ENCODE measurements at places on chromosomes 1 and 21.

DNA sequence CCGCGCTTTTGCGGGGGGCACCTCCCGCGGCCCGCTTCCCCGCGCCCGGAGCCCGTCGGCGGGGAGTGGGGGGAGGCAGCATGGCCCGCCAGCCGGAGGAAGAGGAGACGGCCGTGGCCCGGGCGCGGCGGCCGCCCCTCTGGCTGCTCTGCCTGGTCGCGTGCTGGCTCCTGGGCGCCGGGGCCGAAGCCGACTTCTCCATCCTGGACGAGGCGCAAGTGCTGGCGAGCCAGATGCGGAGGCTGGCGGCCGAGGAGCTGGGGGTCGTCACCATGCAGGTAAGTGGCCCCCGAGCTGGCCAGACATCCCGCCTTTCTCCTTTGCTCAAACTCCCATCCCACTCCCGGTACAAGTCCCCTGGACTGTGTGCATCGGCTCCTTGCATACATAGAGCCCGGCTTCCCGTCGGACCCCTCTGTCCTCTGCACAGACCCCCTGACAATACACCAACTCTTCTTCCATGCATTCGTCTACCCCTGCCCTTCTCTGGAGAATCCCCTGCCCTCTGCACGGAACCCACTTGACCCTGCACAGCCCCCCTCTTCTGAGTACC, 812 bp downstream of the CACHD1 start:
- DNase-seq, result peak; percentile 30

- DNase-seq, result peak; percentile 85
Observed at GRCh38 chr1:113109908-113110554, 37.0 kb downstream of the LRIG2 start.

- DNase-seq, result peak; percentile 96
Observed at GRCh38 chr1:186535388-186536133, 74.6 kb upstream of the PDC start.

DNA sequence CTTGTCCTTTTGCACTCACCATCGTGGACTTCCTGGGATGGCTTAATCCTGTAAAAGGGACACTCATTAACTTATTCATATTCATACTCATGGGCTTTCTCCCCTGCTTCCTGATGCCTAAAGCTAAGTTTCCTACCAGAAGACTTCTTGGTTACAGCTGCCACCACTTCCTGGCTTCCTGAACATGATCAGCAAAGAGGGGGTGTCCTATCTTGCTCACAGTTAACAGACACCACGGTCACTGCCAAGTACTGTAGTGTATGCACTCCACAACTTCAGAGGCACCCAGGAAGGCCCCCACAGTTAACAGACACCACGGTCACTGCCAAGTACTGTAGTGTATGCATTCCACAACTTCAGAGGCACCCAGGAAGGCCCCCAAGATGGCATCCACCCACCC, 177.8 kb downstream of the SIPA1L2 start:
- DNase-seq, result no peak

DNA sequence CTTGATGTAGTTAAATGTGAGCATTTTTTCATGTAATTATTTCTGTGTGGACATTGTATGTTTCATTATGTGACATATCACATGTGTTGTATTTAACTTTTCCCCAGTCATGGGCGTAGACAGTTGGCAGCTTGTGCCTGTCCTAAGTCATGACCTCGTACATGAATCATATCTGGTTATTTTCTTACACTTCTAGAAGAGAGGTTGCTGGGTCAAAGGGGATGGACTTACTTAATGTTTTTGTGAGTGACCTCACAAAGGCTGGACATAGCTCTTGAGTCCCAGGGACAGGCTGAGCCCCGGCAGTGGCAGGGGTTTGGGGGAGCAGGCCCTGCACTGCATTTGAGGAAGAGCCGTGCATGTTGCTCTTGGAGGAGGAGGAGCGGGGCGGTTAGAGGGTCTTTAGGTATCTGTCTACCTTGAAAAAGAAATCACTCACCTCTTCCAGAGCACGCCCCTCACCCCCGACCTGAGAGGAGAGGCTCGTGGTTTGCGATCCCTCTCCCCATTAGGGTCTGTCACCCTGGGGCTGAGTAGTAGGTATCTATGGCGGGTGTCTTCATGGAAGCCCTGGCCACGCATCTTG, 16.4 kb downstream of the IFNGR2 start:
- DNase-seq, result peak; percentile 89

DNA sequence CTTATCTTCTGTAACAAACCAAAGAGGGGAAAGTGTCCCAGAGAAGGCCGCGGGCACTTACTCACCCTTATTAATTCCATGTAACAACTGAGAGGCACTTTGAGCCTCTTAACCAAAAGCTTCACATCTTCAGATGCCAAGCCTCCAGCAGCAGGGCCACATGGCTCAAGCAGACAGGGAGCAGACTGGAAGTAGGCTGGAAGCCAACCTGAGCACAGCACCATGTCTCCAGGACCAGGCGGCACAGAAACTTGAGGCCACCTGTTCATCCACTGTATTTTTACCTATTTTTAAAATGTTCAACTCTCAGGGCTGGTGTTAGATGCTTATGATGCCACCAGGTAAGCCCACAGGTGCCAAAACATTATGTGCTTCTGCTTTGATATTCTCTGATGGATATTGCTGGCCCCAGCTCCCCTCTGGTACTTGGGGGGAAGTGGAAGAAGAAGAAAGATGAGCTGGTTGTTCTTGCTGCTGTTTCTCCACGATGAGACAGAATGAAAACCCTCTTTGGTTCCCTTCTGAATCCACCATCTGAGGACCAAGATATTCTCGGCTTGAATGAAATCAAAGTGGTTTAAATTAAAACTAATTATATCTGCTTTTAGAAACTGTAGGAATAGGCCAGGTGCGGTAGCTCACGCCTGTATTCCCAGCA, 30.6 kb upstream of the SDE2 start:
- DNase-seq, result no peak

- DNase-seq, result no peak
Observed at GRCh38 chr1:152328801-152329391, 3.9 kb upstream of the FLG start.

GRCh38 chr1:165174491-165174890, 182.0 kb downstream of the LMX1A start:
- DNase-seq, result no peak

DNA sequence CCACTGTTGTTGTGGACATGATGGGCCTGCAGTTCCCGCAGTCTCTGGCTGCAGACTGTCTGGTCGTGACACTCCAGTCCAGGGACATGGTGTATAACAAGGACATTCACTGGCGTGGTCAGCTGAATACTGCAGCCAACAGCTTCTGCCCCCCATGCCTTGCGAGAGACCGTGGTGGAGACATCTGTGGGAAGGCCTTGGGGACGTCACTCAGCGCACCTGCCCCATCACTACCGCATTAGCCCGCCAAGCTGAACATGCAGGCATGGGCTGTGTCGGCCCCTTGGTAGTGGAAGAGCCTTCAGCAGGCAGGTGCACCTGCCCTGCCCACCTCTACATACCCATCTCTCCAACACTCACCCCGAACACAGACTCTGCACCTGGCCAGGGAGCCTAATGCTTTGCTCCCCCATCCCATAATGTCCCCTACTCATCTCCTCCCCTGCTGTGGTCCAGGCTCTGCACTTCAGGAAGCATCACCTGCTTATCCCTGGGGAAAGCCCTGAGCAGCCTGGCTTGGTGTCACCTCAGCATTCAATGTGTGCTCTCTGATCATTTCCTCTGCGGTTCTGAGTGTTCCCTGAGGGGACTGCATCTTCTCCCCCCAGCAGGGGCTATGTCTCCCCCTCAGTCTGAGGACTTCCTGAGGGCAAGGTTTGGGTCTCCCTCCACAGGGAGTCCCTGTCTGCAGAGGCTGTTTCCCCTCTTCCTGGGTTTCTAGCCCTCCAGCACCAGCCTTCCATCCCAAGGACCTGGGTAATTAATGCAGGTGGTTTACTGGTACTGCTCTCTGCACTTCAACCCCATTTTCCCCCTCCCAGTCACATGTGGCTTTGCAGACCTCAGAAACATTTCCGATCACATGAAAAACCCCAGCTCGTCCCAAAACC, 3.2 kb downstream of the PGLYRP4 start:
- no peak for DNase-seq

DNA sequence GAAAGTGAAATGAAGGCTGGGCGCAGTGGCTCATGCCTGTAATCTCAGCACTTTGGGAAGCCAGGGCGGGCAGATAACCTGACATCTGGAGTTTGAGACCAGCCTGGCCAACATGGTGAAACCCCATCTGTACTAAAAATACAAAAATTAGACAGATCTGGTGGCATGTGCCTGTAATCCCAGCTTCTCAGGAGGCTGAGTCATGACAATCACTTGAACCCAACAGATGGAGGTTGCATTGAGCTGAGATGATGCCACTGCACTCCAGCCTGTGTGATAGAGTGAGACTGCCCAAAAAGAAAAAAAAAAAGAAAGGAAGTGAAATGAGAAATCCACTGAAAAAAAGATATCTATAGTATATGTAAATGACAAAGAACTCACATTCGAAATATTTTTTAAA, 439.9 kb downstream of the DISC1 start:
- no peak for DNase-seq

GRCh38 chr1:94542088-94542870, 720 bp upstream of the F3 start:
- peak; percentile 75 for DNase-seq

GRCh38 chr1:165444897-165445370, at the start of gene RXRG:
Gene RXRG, minus strand, starts transcription at chr1:165445126. Its CDS starts 233 bp downstream, at chr1:165444893.
- no peak for DNase-seq

- DNase-seq, result peak; percentile 52
Observed at GRCh38 chr1:65762081-65762862, 30.4 kb upstream of the PDE4B start.

DNA sequence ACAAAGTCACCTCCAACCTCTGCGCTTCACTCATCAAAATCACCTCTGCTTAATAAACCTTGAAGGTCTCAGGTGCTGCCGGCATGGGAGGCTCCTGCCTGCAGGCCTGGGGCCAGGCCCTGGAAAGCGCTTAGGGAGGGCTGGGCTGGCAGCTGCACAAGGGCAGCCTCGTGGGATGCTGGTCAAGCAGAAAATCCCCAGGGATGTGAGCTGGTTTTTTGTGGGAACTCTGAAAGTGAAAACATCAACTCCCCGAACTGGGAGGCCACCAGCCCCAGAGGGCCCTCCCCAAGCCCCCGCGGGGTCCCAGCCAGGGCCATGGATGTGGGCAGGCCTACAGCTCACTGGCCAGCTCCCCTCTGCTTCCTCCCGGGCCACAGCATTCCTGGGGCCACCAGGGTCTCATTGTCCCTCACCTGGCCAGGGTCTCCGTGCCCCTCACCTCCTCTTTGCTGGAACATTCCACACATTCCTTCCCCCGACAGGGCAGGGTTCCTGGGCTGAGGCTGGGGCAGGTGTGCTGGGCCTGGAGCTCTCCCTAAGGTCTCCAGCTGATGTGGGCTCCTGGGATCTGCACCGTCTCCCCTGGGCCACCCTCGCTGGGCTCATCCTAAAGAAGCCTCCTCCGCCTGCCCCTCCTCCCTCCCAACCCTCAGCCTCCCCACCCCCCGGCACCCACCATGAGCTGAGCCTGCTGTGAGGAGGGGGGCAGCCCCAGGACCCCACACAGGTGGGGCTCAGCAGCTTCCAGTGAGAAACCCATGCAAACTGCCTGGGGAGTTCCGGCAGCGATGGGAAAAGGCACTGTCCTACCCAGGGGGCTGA, 36.0 kb upstream of the POFUT2 start:
- no peak for DNase-seq

DNA sequence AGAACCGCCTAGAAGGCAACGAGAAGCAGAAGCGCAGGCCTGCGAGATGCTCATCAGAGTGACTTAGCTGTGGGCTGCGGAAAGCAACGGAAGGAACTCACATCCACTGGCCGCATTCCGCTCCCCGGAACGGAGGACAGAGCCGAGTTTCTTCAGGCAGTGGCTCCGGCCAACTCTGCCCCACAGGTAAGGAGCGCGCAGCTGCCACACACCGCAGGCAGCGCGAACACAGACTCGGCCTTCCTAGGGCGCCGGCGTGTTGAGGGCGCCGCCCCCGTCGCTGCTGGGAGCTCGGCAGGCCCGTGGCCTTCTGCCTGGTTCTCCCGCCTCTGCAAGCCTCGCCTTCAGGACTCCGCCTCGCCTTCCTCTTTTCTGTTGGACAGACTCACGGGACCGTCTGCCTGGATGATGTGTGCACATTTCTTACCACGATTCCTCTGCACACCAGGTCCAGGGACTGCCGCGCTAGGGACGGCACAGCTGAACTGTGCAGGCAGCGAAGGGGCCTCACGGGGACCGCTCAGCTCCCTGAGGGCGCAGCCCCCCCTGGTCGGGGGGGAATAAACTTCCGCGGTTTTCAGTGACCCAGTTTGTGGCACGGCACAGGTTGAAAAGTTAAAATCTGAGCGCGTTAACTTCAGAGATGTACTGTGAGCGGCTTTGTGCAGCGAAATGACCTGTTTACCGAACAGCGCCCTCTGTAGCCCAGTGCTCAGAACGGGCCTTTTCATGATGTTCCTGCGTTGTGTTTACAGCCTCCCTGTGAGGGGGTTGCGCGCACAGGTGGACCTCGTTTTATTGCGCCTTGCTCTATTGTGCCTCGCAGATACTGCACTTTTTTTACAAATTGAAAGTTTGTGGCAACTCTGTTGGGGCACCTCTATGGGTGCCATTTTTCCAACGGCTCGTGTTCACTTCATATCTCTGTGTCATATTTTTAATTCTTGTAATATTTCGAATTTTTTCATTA, 15.8 kb downstream of the TCP10L start:
- DNase-seq, result peak; percentile 63

DNA sequence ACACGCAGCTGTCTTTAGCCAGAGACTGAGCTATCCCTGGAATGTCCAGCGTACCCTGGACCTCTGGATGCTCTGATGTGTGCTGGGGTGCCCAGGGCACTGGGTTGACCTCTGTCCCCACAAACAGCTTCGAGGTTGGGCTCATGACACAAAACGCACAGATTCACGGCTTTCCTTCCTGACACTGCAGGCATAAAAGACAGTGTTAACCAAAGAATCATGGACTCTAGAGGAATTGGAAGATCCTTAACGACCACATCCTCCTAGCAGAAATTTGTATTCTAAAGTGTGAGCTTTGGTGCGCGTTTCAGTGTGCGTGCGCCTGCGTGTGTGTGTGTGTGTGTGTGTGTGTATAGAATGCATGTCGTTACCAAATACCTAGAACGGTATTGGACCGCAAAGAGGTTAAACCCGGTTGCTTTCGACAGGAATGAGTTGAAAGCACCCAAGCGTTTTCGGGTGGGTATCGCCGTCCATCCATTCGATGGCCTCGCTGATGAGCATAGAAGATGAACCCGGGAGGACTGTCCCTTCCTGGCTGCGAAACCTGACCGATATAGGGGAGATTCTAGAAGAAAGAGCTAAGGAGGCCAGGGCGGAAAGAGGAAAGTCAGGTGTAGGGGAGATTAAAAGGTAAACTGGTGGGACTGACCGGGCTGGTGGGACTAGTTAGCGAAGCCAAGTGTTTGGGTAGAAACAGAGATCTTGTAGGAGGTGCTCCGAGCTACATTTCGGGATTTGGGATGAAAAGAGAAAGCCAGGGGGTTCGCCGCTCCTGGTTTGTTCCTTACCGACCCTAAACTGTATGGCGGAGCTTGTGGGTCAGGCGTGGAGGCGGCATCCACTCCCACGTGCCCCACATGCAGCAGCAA, 6.8 kb upstream of the LHX9 start:
- DNase-seq, result no peak

GRCh38 chr1:239817276-239817675, 274.4 kb upstream of the FMN2 start:
- no peak for DNase-seq

GRCh38 chr1:30512914-30513265, 210.5 kb downstream of the MATN1 start:
- DNase-seq, result no peak

GRCh38 chr1:34286511-34286910, 109.8 kb downstream of the C1orf94 start:
- no peak for DNase-seq

GRCh38 chr1:230853731-230854130, 14.6 kb downstream of the C1orf198 start:
- DNase-seq, result no peak

GRCh38 chr1:201655910-201656309, 117.0 kb downstream of the NAV1 start:
- no peak for DNase-seq

GRCh38 chr1:50349242-50349565, 74.0 kb downstream of the DMRTA2 start:
- no peak for DNase-seq
